ENCODE measurements at places on chromosomes 2 and 18. TPM values are rescaled to one million over a fixed set of nuclear protein-coding genes. Genes with fewer than 3 reads are reported as not detected.

GRCh38 chr2:176917-177316, 86.9 kb downstream of the SH3YL1 start:
- peak overlapping the region; percentile 88 for H3K27ac ChIP-seq
- peaks cover 33% of the 10 kb centered on the region for H3K4me1 ChIP-seq
- peak overlapping the region; percentile 25 for H3K4me3 ChIP-seq

GRCh38 chr18:80172056-80172455, 63.0 kb downstream of the ADNP2 start:
- H3K27ac ChIP-seq, result no peak overlapping the region
- no peak overlapping the region for H3K4me3 ChIP-seq
- H3K27me3 ChIP-seq, result peaks cover 34% of the 10 kb centered on the region
- no peak for DNase-seq
- no peaks in the 10 kb centered on the region for H3K36me3 ChIP-seq
- H3K4me1 ChIP-seq, result peaks cover 16% of the 10 kb centered on the region

DNA sequence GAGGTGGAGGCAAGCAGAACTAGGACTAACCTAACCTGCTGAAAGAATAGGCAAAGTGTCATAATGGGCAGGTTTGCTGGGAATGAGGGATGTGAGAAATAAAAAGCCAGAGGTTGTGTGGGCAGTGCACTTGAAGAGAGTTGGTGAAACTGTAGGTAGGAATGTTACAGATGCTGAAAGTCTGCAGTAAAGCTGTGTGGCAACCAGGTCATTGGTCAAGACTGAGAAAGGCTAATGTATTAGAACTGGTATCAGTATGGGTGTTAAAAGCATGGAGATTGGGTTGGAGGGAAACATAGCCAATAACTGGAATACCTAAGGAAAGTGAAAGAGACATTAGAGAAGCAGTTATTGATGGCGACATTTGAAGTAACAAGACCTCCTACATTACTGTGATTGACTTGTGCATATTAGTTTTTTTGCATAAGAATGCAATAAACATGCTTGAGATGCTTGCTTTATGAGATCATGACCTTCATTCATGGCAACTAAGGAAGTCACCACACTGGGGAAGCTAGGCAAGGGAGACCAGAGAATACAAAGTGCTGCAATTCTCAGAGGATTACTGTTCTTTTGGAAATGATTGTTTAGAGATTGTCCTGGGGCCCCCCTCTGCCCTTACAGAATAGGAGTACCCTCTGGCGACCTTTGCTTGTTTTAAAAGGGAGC, 11.8 kb downstream of the GULP1 start:
- DNase-seq, result no peak
- no peaks in the 10 kb centered on the region for H3K36me3 ChIP-seq
- no peak overlapping the region for H3K4me3 ChIP-seq
- no peak overlapping the region for H3K27ac ChIP-seq

- DNase-seq, result no peak
- H3K27ac ChIP-seq, result peak overlapping the region; percentile 63
Observed at GRCh38 chr18:48371854-48372602, 37.2 kb downstream of the ZBTB7C start.

- H3K4me3 ChIP-seq, result no peak overlapping the region
- H3K36me3 ChIP-seq, result no peaks in the 10 kb centered on the region
- DNase-seq, result no peak
Observed at GRCh38 chr2:147076634-147077033, 768.2 kb upstream of the ACVR2A start.

GRCh38 chr2:227610123-227610522, 4.5 kb downstream of the SCYGR3 start:
- peaks cover 39% of the 10 kb centered on the region for H3K27me3 ChIP-seq
- no peak for DNase-seq
- H3K4me1 ChIP-seq, result peaks cover 7% of the 10 kb centered on the region
- no peak overlapping the region for H3K27ac ChIP-seq

The RGPD4 gene
- total RNA-seq, result 0.02 TPM

The IL1R1 gene
- 0.81 TPM for total RNA-seq

DNA sequence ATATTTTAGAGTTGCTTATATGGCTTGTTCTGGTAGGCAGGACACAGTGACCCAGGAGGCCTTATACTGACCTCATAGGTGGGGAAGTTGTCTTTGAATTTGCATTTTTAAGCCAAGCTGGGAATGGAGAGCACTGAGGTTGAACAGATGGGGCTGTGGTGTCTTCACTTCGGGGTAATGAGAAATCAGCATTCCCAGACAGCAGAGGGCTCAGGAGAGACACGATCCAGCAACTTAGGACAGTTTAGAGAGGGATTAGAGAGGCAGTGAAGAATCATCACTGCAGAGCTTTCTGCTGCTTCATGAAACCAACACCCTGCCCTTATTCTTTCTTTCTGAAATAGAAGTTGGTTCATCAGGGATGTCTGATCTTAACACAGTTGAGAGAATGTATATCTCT, 202.4 kb downstream of the TDRD15 start:
- H3K27me3 ChIP-seq, result no peaks in the 10 kb centered on the region
- DNase-seq, result no peak
- no peak overlapping the region for H3K4me3 ChIP-seq
- no peaks in the 10 kb centered on the region for H3K4me1 ChIP-seq
- H3K27ac ChIP-seq, result no peak overlapping the region
- no peaks in the 10 kb centered on the region for H3K36me3 ChIP-seq

DNA sequence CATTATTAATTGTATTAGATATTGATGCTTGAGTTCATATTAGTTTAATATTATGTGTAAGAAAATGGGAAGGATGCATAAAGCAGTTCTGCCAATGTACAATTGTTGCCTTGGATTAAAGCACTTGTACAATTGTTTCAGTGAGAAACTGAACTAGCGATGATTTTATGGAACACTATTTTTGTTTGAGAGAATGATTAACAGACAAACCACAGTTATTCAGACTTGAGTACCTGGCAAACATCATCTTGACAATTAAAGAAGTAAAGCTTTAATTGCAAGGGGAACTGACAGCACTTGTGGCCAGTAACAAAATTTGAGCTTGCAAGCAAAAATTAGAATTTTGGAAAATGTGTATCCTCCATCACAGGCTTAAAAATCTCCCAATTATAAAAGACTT, 214.3 kb downstream of the RIT2 start:
- no peaks in the 10 kb centered on the region for H3K27me3 ChIP-seq
- DNase-seq, result no peak
- H3K36me3 ChIP-seq, result no peaks in the 10 kb centered on the region
- no peak overlapping the region for H3K4me3 ChIP-seq

DNA sequence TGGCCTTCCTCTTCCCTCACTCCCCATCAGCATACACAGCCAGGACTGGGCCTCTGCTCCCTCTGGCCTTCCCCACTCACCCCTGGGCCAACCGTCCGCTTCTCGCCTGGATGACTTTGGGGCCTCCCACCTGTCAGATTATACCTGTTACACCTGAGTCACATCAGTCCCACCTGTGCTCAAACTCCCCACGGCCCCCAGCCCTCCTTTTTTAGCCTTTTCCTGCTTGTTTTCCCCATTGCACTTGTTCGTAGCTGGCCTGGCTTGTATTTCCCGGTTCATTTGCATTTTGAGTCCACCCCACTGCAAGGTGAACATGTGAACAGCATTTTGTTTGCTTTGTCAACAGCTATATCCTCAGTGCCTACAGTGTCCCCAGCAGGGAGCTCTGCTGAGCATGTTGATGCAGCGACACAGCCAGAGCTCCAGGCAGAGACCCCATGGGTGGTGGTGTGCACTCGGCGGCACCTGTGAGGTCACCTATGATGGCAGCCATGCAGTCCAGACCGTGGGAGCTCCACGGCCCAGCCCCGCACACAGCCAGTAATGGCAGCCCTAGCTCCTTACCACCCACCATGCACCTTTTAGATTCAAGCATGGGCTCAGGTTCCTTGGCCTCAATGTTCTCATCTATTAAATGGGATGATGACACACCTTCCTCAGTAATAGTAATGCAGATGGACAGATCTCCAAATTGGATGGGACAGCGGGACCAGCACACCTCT, 276.4 kb upstream of the HS6ST1 start:
- DNase-seq, result no peak
- H3K27me3 ChIP-seq, result no peaks in the 10 kb centered on the region
- H3K27ac ChIP-seq, result no peak overlapping the region
- H3K4me3 ChIP-seq, result no peak overlapping the region

The LRRTM1 gene
- not detected for total RNA-seq

The LBH gene
- total RNA-seq, result 146 TPM

DNA sequence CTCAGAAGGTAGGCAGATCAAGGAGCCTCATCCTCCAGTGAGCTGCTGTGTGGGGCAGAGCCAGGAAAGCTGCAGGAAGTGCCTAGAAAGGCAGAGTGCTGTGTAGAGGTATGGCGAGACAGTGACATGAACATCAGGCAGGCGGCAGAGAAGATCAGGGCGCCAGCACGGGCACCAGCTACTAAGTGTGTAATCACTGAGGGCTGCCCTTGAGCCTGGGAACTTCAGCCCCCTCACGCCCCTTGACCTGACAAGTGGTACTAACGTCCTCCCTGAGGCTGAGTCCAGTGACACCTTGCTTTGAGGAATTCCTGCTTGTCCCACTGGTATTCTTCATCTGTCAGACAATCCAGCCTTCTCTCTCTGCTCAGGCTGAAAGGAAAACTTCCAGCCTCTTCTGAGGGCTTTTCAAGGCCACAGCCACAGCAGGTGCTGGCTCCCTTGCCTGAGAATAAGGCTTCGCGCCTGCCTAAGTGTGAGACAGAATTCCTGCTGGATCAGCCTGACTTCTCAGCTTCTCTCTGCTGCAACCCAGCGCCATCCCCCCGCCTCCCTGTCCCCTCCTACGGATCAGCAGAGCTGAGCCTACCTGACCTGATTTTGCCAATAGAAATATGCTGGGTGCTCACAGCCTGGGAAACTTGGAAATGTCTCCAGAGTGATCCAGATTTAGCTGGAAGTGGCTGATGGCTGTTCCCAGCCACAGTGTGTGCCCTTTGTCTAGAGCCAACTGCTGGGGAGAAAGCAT, 148.0 kb downstream of the SMAD7 start:
- no peaks in the 10 kb centered on the region for H3K27me3 ChIP-seq
- peaks cover 40% of the 10 kb centered on the region for H3K4me1 ChIP-seq
- no peak for DNase-seq
- H3K4me3 ChIP-seq, result no peak overlapping the region

DNA sequence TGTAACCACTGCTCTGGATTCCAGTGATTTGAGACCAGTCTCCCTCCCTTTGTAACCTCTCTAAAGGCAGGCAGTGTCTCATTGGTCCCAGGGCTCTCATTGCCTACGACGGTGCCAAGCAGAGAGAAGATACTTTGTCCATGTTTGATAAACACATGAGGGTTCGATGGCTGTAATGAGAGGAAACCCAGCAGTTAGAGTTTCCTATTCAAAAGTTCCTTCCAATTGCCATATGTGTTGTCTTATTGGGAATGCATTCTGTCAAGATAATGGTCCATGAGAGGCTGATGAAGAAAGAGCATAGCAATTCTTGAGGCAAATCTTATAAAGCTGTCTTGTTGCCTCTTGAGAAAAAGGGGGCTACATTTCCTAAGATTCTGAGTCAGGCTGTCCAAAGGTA, 292.5 kb downstream of the LRRTM1 start:
- no peaks in the 10 kb centered on the region for H3K27me3 ChIP-seq
- H3K4me3 ChIP-seq, result no peak overlapping the region
- H3K27ac ChIP-seq, result no peak overlapping the region
- no peak for DNase-seq
- H3K36me3 ChIP-seq, result no peaks in the 10 kb centered on the region
- H3K4me1 ChIP-seq, result no peaks in the 10 kb centered on the region

DNA sequence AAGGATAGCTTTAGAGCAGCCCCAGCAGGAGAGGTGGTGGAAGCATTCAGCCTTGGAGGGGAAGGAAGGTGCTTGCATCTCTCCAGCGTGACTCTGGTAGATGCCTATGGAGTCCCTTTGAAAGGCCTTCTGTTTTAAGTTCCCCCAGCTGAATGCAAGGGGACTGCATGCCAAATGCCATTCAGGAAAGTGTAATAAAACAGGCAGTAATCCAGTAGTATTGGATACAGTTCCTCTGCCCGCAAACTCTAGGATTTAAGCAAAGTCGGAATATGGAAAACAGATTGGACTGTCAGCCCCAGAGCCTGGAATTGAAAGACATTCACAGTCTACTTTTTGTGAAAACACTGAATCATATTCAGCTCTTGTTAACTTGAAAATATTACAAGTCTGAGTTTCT, 125.2 kb upstream of the GAREM1 start:
- H3K27ac ChIP-seq, result no peak overlapping the region
- no peaks in the 10 kb centered on the region for H3K36me3 ChIP-seq
- peaks cover 2% of the 10 kb centered on the region for H3K27me3 ChIP-seq
- no peaks in the 10 kb centered on the region for H3K4me1 ChIP-seq

The POTEJ gene
- not detected for total RNA-seq

DNA sequence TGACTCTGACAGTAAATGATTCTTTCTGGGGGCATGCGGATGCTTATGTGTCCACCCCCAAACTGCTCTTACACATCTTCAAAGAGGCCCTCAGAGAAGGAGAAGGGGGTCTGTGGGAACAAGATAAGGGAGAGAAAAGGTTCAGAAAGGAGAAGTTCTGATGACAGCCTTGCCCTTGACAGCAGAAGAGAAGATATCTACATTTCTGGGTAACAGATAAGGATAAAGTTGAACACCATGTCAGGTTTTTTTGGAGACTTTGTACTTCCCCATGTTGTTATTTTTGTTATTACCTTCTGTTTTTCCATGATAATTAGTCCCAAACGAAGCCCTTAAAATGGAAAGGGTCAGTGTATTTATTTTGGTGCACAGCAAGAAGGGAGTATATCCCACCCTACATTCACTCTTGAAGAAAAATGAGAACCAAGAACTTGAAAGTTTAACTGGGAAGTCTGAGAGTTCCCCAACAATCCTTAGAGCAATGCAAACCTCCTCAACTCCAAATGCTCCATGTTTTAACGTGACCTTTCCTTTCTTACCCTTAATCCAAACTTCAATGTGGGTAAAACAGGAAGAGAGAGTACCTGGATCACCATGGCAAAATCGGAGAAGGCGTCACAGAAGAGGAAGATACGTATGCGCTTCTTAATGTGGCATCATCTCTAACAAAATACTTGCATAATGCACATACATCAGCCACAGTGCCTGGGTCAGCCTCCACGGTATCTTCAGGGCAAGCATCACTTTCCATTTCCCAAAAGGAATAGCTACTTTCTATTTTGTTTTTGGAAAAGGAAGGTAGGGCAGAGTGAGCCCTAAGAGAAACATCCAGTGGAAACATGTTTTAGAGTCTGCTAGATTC, 264.6 kb upstream of the STON1 start:
- no peaks in the 10 kb centered on the region for H3K36me3 ChIP-seq
- H3K4me1 ChIP-seq, result no peaks in the 10 kb centered on the region
- no peak for DNase-seq
- H3K4me3 ChIP-seq, result no peak overlapping the region

DNA sequence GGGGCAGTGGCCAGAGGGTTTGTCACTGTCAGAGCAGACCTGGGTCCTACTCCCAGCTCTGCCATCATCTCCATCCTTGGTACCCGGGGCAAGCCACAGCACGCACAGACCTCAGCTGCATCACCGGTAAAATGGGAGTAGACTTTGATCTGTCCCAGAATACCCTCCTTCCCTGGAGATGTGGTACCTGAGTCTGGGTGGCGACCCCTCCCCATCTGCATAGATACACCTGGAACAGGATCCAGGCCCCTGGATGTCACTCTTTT, 64.0 kb downstream of the ZFP36L2 start:
- H3K27ac ChIP-seq, result peak overlapping the region; percentile 43
- H3K36me3 ChIP-seq, result no peaks in the 10 kb centered on the region
- peaks cover 64% of the 10 kb centered on the region for H3K4me1 ChIP-seq
- no peak for DNase-seq

- peaks cover 10% of the 10 kb centered on the region for H3K36me3 ChIP-seq
- H3K27ac ChIP-seq, result no peak overlapping the region
- H3K27me3 ChIP-seq, result no peaks in the 10 kb centered on the region
- H3K4me1 ChIP-seq, result no peaks in the 10 kb centered on the region
Observed at GRCh38 chr2:30588994-30589393, 141.9 kb downstream of the LCLAT1 start.
